ENCODE measurements at places on chromosomes 16 and 17.
A peak's percentile ranks its signal among the peaks of the same experiment; 100 is the strongest.

GRCh38 chr17:36544044-36544306 lies 744 bp upstream of the GGNBP2 start:
- peak; percentile 15 for DNase-seq

DNA sequence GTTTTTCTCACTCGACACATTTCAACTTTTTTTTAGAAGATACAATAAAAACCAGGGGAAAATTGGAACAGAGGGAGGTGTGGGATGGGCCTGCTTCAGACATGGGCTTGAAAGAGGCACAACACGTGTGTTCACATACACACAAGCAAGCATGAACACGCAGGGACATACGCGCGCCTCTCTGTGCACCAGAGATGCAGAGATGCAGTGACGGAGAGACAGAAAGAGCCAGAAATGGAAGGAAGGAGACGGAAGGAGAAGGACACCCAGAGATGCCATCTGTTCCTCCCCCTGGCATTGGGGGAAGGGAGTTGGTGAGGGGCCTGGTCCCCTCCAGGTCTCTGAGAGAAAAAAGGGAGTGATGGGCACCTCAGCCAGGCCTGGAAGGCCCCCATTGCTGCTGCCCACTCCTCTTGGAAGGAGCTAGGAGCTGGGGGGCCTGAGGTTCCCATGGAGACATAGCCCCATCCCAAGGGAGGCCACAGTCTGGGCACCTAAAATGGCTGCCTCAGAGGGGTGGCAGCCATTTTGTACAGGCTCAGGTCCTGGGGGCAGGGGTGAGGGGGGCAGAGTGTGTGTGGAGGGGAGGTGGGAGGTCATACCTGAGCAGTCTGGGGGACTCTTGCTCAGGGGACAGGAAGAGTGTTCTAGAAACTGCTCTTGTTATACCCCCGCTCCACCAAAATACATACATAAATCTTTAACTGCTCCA lies 3.8 kb upstream of the NEUROD2 start:
- no peak for DNase-seq

GRCh38 chr16:12260647-12261262 lies 284.2 kb downstream of the SNX29 start:
- no peak for DNase-seq

DNA sequence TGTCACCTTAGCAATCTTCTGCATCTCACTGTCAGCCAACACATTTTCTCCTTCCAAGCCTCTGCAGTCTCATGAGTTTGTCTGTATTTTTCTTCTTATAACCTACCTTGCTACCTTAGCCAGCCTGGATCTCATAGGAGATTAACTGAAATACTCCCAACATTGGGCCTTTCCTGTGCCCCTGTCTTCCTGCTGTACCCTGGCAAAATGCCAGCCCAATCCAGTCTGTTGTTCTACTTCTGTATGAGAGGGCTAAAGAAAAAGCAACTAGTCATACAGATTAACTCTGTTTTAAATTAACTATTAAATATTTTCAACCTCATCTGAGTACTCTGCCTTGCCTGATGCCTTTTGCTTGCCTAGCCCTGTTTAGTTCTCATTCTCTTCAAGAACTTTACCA lies 18.4 kb downstream of the GOSR1 start:
- no peak for DNase-seq

DNA sequence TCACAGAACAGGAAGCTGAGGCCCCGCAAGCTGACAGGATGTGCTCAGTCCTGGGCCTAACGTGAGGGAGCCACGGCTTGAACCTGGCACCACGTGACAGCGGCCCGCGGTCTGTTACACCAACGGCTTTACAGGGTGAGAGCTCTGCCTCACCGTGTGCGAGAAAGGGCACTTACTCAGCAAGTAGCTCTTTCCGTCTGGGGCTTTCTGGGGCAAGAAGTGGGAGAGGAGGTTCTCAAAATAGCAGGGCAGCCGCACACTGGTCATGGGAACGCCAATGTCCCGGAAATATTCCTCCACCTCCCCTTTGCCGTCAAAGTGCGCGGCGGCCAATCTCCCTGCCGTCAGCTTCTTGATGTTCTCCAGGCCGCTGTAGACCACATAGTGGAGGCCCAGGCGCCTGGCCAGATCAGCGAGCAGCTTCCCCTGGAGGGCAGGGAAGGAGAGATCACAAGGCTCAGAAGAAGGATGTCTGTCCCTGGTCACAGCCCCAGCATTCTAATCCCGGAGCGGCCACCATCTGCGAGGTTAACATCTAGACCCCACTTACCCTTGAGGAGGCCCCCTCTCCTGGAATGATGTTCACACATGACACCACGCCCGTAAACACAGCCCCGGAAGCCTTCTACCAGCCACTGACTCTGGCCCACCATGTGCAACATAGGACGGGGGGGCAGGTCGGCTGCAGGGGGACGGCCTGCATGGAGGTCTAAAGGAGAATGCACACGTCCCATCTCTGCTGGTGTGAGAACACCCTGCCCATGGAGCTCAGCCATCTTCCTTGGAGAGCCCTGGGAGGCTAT lies 8.2 kb downstream of the NMRAL1 start:
- DNase-seq = no peak

GRCh38 chr17:45302649-45303173 lies 14.1 kb downstream of the MAP3K14 start:
- DNase-seq = no peak

GRCh38 chr17:39277110-39277509 lies 51.4 kb upstream of the STAC2 start:
- no peak for DNase-seq

DNA sequence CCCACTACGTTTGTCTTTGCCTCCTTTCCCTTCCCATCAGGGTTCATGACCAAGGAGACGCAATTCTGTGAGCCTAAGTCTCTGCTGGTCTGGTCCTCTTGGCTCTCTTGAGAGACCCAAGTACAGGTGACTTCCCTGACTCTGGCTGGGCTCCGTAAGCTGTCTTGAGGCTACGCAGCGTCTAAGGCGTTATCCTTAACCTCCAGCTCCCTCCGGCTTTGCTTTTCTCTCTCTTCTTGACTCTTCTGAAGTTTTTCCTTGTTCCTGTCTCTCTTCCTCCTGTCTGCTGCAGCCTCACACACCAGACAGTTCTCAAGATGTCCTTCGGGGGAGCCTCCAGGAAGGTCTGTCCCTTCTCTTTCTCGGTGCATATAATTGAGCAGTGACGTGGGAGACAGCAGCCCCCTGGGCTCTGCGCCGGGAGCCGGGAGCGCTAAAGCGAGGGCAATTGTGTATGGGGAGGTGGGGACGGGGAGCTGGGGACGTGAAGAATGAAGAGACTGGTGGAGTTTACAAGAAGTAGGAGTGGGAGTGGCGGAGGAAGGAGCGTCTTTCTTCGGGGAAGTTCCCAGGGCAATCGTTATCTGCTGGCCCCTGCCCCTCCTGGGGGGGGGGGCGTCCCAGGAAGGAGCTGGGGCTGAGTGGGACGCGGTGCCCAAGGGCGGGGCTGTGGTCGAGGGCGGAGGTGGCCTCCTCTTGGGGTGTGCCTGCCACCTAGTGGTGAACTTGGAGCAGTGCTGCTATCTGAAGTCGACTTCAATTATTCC lies 6.9 kb upstream of the PIRT start:
- peak; percentile 58 for DNase-seq

DNA sequence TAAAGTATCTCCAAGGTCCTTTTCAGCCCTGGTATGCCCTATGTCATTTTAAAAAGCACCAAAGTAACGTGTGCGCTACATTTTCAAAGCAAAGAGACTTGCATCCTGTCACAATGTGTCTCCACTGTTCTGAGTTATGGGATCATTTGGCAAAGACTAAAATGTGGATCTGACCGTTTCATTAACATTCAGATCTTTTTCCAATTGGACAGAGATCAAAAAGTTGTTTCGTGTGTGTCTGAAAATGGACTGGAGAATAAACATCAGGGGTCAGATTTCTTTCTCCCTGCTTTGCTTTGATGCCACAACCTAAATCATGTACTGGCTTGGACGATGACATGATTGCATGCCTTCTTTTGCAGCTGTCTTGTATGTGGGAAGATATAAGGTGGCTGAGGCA lies 136.0 kb upstream of the NOG start:
- no peak for DNase-seq

DNA sequence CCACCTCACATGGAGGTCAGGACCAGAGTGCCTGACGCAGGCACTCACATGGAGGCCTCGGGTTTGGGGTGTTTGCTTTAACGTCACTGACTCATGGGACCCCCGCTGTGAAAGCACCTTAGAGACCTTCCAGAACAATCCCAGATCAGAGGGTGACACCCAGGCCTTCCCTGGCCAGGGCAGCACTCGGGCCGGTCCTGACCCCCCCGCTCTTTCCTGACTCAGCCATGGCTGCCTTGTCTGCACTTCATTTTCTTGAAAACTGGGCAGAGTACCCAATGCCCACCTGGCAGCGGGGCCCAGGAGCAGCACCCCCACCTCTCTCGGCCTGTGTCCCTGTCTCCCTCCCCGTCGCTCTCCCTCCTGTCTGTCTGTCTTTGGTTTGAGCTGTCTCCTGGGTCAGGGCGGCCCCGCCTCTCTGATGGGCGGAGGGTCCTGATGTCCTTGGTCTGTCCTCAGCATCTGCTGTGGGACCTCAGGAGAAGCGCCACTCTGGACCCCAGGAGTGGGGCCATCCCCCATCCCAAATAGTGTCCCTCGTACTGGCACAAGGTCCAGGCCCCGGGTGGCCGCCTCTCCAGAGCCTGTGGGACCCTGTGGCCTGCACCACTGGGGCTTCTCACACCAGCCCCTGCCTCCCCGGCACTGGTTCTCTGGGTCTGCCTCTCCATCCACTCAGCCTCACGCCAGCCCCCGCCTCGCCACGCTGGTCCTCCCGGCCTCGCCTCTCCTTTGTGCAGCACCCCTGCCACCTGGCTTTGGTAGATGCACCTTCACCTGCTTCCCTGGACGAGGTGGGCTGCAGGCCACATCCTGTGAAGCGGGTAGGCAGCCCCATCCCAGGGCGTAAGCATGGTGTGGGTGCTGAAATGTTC lies 55.9 kb upstream of the ZNF469 start:
- no peak for DNase-seq

DNA sequence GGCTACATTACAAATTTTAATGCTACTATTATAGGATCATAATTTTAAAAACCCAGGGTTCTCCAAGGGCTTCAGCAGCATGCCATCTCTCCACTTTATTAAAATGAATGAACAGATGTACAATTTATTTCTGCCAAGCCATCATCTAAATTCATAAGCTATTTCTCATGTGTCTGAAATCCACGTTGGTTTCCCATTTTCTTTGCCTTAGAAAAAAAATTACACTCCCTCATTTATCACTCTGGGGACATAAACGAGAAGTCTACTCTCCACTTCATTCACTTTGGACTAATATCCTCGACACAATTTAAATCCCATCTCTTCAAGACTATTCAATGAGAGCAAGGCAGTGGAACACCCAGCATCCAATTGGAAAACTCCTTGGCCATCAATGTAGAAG lies 178.4 kb upstream of the HSBP1 start:
- no peak for DNase-seq

DNA sequence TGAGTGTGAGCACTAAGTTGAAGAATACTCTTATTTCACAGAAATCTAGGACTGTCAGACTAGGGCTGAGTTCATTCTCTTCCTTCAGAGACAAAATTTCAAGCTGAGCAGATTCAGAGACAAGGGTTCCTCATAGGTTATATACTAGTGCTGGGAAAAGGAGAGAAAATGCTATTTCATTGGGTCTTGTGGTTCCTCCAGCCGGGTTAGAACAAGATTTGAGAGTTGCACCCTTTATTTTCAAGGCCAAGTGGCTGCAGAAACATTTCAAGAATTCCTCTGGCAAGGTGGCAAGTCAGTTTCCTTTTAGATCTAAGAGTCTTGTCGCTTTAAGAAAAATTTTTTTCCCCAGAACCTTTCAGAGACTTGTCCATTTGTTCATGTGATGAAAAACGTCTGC lies 6.8 kb downstream of the THUMPD1 start:
- no peak for DNase-seq

- no peak for DNase-seq
Measured at GRCh38 chr17:45031231-45032173, 19.9 kb downstream of the DCAKD start.

GRCh38 chr16:66155933-66156332 lies 210.6 kb upstream of the CDH5 start:
- no peak for DNase-seq

DNA sequence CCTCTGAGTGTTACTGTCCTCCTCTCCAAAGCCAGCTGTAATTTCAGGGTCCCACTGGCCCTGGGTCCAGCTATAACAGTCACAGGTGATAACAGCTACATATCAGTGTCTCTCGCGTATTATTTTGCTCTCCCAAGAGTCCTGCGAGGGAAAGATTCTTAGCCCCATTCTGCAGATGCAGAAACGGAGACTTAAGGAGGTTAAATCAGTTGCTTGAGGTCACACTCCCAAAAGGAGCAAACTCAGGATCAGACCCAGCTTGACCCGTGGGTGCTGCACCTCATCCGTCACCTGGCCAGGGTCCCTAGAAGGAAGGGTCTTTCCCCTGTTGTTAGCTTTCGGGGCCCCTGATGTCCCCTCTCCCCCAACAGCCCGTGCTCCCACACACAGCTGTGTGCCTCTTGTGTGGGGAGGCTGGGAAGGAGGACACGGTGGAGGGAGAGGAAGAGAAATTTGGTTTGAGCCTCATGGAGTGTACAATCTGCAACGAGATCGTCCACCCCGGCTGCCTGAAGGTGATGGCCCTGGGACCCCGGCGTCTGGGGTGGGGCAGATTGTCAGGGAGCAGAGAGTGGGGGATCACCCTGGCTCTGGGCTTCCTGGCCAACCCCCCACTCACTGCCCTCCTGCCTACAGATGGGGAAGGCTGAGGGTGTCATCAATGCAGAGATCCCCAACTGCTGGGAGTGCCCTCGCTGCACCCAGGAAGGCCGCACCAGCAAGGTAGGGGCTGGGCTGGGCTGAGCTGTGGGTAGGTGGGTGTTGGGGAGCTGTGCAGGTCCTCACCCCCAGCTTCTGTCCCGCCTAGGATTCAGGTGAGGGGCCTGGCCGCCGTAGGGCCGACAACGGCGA lies 3.8 kb downstream of the FBXL19 start:
- no peak for DNase-seq

DNA sequence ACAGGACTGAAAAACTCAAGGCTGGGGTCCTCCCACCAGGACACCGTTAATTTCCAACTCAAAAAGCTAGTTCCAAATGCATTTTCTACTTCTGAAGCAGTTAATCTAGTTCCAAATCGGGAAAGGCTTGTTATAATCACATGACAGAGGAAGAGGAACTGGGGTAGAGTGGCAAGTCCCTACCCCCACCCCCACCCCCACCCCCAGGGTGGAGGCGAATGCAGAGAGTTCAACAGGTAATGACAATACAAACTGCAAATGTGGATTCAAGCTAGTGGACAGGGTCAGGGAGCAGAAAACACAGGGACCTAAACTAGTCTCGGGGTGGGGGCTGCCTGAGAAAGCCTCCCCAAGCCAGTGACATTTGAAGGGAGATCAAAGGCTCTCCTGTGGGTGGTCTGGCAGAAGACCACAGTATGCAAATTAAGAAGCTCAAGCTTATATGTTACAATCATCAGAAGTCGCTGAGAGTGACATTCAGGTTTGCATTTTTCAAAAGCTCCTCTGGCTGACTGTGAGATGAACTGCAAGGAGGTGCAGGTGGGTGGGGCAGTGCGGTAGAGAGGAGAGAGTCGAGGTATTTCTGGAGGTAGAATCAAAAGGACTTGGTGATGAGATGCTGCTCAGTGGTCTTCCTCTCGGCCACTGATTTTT lies 56.4 kb upstream of the SLC25A19 start:
- DNase-seq = no peak

GRCh38 chr17:52759864-52760263 lies 601.4 kb upstream of the CA10 start:
- no peak for DNase-seq

- no peak for DNase-seq
Measured at GRCh38 chr16:27618606-27619327, 68.8 kb downstream of the KATNIP start.

GRCh38 chr17:62895320-62896301 lies 70.4 kb upstream of the TANC2 start:
- no peak for DNase-seq

Data from neuronal stem cell (in vitro differentiated cells).